ENCODE measurements at places on chromosomes 16 and 17. TPM values are rescaled to one million over a fixed set of nuclear protein-coding genes. Genes with fewer than 3 reads are reported as not detected.

GRCh38 chr16:12078405-12079280 is 102.1 kb downstream of the SNX29 start:
- peak; percentile 25 for DNase-seq

The PRAC1 gene
- not detected for total RNA-seq

The TRAF4 gene
- 10.2 TPM for total RNA-seq

DNA sequence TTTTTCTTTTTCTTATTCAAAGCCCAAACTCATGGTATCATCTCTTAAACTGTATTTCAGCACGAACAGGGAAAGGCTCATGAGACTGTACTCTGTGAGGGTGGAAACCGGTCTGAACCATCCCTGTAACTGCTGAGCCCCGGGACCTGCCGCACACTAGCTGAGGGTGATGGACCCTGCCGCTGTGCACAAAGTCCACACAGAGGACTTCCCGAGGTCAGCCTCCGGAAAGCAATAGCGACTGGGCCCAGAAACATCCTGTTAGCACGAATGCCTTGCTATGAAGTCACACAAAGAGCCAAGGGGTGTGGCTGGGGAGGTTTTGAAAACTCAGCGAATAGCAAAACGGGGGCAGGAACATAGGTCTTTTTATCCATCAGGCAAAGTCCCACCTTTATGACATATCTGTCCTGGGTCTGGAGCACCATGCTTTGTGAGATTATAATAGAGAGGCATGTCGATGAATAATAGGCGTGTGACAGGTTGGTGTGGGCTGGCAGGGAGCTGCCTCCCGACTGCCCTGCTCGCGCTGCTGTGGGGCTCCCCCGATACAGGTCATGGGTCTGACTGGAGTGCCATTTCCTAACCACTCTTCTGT is 33.4 kb downstream of the CDK5R1 start:
- DNase-seq: no peak

DNA sequence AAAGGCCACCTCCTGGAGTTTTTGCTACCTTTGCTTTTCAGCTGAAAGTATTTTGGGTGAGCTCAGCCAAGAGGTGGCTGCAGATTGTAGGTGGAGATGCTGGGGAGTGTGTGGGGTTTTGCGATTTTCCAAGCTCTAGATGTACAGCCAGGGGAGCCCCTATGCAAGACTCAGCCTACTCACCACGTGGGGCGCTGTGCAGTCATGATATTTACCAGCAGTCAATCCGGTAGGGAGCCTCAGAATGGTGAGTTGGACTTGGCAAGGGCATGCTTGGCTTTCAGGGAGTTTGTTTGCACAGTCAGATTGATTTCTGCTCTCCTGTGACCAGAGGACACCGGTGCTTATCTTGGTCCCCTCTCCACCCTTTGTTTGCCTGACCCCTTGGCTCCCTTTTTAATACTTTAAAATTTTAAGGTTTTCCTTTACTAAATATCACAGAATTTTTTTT is 175.3 kb downstream of the UTP18 start:
- no peak for DNase-seq

DNA sequence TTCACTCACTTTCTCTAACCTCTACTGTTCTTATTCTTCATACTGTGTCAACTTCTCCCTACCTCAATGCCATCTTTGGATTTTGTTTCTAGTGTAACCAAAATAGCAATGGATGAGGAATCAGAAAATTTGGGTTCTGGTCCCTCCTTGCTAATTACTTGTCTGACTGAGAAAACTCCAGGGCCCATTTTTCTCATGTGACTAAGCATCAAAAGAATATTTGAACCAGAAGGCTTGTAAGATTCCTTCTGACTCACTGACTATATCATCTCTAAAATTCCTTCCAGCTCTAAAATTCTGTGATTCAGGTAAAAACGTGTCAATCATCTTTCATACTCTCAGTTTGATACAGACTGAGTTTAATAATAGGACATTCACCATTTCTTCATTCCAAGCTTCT is 57.9 kb downstream of the BRIP1 start:
- DNase-seq: no peak

DNA sequence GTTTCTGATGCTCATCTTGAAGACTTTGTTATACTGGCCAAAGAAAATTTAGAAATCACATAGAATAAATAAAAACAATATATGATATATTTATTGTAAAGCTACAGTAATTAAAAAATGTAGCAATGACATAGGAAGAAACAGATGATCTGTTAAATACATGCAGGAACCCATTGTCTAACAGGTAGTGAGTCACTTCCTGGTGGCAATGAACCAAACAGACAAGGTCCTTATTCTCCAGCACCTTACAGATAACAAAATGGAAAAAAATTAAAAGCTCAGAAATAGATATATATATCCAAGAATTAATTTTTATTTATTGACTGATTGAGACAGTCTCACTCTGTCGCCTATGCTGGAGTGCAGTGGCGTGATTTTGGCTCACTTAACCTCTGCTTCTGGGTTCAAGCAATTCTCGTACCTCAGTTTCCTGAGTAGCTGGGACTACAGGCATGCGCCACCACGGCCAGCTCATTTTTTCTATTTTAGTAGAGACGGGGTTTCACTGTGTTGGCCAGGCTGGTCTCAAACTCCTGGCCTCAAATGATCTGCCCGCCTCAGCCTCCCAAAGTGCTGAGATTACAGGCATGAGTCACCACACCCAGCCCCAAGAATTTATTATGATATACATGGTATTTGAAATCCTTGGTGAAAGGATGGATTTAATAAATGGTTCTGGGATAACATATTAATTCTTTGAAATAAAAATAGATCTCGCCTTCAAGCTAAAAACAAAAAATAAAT is 7.5 kb downstream of the NETO2 start:
- no peak for DNase-seq

DNA sequence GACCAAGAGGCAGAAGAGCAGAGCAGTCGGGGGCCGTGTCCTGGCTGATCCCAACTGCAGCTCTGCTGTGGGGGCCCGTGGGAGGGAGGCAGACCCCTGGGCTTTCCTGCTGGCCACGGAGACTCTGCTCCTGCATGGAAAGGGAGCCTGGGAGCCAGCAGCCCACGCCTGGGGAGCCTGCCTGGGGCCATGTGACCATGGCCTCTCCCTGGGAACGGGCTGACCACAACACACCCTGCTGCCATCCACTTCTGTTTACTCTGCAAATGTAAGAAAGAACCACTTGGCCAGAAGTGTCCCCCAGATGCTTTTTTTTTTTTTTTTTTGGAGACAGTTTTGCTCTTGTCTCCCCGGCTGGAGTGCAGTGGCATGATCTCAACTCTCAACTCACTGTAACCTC is 2.0 kb upstream of the TEDC2 start:
- no peak for DNase-seq

DNA sequence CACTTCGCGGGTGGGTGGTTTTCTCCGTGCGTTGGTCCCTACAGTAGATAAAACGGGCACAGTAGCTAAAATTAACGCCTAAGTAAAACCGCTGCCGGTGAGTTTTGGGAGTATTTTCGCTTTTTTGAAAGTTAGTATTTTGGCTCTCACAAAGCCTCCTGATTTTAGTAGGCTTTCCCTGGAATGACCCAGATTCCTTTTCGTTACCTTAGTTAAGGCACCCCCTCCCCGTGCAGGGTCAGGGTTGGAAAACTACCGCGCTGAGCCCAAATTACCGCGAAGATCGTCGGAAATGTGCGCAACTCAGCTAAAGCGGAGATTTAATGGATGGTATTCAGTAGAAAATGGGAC is 28.3 kb upstream of the ST6GALNAC1 start:
- no peak for DNase-seq

DNA sequence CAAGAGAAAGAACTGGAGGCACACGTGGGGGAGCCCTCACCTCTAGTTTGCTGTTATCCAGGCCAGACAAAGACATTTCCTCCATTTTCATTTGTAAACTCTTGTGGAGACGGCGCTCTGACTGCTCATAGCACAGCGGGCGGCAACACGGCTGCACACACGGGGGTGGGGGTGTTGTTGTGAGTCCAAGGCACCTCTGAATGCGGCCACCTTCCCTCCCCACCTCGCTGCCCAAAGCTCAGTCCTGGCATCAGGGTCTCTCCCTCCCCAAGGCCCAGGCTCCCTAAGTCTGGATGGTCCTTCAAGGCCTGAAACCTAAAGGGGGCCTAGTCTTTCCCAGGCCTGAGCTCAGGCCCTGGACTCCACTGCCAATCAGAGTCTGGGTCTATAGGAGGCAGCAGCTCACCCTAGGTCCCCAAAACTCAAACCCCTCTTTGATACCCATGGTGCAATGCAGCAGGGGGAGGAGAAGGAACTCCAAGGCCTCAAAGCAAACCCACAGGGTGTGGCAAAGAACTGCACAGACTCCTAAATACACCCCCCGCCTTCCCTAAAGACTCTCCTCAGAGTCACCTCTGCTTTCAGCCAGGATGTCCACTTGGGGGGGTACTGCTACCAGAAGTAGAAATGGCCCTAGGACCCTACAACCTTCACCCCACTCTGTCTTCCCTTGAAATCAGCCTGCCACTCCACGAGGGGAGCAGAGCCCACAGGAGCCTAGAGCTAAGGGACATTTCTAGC is 1.5 kb downstream of the ATXN7L3 start:
- DNase-seq: no peak

The BPTF gene
- total RNA-seq: 70.1 TPM

The KRT26 gene
- total RNA-seq: not detected

GRCh38 chr17:63369233-63369632 is 76.9 kb downstream of the CYB561 start:
- DNase-seq: no peak

DNA sequence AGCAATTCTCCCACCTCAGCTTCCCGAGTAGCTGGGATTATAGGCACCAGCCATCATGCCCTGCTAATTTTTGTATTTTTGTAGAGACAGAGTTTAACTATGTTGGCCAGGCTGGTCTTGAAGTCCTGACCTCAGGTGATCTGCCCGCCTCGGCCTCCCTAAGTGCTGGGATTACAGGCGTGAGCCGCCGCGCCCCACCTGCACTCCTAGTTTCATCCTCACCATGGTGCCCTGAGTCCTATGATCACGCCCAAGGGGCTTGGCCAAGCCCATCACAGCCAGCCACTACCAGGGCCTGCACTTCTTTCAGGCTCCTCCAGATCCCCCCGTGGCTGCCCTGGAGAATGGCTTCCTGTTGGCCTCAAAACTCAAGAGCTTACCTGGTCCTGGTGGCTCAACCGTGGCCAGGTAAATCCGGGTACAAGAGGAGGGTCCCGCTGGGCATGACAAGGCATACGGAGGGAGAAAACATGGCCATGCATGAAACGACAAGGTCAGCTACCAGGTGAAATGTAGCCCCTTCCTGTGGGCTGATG is 20.4 kb upstream of the TFAP4 start:
- no peak for DNase-seq

The HOXB13 gene
- not detected for total RNA-seq

DNA sequence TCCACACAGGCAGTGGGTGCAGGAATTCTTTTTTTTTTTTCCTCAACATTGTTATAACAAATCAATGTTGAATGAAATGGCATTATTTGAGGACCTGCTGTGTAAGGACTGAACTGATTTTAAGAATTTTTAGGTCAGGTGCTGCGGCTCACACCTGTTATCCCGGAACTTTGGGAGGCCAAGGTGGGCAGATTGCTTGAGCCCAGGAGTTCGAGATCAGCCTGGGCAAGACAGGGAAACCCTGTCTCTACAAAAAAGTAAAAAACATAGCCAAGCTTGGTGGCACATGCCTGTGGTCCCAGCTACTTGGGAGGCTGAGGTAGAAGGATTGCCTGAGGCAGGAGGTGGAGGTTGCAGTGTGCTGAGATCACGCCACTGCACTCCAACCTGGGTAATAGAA is 12.4 kb downstream of the MPRIP start:
- DNase-seq: no peak

- no peak for DNase-seq
These were observed 178.7 kb downstream of the GRIN2A start for GRCh38 chr16:10003486-10003885.

The PPL gene
- total RNA-seq: 23.8 TPM

DNA sequence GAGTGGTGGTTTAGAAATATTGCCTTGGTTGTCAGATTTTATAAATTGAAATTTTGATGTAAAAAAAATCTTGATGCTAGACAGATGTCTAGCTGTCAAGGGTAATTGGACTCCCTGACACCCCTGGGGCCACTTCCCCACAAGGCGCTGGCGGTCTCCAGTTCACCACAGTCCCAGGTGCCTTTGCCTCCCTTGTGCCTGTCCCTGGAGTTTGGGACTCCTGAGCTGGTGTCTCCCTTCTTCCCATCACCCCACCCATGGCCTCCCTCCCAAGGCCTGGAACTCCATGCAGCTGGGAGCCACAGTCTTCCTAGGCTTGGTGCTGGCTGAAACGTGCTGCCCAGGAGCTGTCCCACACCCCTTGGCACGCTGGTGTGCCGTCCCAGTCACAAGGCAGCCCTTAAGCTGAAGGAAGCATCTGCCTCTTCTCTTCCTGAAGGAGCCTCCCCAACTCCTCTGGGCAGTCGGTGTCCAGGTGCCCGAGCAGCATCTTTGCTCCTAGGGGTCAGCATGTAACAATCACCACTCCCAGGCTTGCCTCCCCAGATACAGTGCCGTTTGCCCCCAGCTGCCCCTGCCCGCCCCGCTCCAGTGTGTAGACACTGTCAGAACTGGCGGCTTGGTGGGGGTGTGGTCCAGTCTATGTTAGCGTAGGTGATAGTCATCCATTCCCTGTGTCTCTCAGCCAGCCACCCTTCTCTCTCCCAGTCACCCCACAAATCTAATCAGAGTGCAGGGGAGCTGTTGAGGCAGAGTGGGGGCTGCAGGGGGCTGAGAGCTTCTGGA is 26.2 kb downstream of the POLR3E start:
- DNase-seq: no peak

GRCh38 chr16:28011223-28011622 is 52.3 kb downstream of the GSG1L start:
- DNase-seq: peak; percentile 75

DNA sequence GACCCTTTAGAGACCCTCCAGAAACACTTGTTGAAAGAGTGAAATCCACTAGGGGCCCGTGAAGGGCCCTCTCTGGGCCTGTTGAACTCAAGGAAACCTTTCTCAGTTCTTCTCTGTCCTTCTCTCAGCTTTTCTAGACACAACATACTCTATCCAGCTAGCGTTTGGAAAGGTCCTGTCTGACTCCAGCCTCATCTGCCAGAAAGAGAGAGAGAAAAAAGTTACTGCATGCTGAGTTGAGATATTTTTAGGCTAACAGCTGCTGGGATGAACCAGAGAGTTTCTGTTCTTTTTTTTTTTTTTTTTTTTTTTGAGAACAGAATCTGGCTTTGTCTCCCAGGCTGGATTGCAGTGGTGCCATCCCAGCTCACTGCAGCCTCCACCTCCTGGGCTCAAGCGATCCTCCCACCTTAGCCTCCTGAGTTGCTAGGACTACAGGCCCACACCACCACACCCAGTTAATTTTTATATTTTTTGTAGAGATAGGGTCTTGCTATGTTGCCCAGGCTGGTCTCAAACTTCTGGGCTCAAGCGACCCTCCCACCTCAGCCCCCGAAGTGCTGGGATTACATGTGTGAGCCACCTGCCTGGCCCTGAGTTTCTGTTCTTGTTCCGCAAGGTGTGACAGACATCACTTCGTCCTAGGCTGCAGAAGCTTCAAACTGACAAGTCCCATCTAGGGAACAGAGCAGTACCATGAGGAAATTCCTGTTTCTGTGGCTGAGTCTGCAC is 14.9 kb upstream of the TEX2 start:
- DNase-seq: no peak

DNA sequence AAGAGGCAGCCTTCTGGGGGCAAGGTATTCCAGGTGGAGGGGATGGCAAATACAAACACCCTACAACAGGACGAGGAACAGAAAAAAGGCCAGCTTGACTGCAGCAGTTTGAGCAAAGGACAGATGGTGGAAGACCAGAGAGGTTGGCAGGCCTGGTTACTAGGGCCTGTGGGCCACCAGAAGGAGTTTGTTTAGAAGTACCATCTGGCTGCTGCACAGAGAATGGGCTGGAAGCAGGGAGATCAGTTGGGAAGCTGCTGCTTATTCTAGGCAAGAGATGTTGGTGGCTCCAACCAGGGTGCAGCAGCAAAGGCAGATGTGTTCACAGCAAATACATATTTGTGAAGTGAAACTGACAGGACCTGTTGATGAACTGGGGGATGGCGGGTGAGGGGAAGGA is 2.9 kb upstream of the YPEL2 start:
- peak; percentile 31 for DNase-seq

The KRTAP4-4 gene
- total RNA-seq: not detected

Measured in posterior vena cava (tissue), 2 donors.